ENCODE measurements at places on chromosomes 7 and 10.

- DNase-seq: no peak
These were observed 1.5 kb upstream of the LOXL4 start for GRCh38 chr10:98269435-98269912.

GRCh38 chr10:18500576-18500975, 150.8 kb downstream of the NSUN6 start:
- DNase-seq: no peak

DNA sequence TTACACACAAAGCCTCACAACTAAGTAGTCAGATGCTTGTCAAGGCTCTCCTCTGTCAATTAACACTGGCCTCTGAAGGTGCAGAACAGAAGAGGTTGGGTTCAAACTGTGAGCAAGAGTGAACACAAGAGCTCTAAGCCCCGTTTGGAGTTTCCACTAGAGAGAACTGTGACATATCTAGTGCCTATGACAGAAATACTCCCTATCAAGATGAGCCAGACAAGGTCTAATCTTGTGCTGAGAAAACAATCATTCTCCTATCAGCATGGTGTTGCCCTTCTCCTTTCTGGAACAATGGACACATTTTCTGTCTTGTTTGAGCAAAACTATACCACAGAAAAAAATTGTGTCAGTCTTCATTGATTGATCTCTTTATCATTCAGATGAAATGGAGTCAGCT, 62.4 kb upstream of the CCDC71L start:
- DNase-seq: no peak

GRCh38 chr10:23408330-23408976, 30.4 kb upstream of the OTUD1 start:
- no peak for DNase-seq

DNA sequence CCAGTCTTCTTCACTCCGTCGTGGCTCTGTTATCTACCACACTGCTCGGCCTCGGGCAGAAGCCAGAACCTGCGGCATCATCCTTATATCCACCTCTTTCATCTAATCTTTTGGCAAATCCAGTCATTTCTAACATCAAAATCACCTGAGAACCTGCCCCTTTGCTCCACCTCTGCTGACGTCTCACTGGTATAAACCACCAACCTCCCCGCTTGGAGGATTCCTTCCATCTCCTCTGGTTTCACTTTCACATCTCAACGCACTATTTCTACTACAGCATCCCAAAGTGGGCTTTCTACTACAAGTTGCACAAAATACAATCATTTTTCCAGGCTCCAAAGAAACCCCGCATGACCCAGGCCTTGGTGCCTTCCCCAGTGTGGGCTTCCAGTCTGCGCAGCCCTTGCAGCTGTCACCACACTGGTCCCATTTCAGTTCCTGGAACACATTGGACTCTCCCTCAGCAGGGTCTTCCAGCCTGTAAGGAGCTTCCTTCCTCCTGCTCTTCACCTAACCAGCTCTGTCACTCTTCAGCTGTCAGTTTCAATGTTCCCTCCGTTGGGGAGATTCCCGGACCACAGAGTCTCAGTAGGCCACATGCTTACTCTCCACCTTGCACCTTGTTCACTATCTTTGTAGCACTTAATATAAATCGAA, 85.0 kb downstream of the PRKCQ start:
- DNase-seq: no peak

- DNase-seq: no peak
These were observed 212.3 kb upstream of the PCDH15 start for GRCh38 chr10:55013318-55013717.

GRCh38 chr7:152677808-152678670, 2.1 kb upstream of the XRCC2 start:
- no peak for DNase-seq

GRCh38 chr10:50228672-50229071, 22.6 kb downstream of the ASAH2 start:
- no peak for DNase-seq

DNA sequence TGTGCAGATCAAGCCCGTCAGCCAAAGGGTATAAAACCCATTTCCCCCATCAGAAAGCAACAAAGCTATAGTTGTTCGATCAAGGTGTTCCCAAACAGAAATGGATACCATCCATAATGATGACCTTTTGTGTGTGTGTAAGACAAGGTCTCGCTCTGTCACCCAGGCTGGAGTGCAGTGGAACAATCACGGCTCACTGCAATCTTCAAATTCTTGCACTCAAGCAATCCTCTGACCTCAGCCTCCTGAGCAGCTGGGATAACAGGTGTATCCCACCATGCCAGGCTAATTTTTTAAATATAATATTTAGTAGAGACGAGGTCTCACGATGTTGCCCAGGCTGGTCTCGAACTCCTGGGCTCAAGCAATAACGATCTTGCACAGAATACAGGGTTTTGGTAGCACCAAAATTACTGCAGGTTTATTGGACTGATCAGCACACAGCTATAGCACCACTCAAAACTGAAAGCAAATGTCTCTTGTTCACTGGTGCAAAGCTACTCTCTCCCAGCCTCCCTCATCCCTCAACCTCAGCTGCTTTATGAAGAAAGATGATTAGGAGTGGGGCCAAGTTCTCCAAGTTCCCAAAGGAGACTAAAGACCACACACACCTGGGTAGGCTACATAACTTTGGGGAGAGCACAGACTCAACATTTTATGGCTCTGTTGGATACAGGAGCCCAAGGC, 80.5 kb downstream of the ABI1 start:
- DNase-seq: no peak

DNA sequence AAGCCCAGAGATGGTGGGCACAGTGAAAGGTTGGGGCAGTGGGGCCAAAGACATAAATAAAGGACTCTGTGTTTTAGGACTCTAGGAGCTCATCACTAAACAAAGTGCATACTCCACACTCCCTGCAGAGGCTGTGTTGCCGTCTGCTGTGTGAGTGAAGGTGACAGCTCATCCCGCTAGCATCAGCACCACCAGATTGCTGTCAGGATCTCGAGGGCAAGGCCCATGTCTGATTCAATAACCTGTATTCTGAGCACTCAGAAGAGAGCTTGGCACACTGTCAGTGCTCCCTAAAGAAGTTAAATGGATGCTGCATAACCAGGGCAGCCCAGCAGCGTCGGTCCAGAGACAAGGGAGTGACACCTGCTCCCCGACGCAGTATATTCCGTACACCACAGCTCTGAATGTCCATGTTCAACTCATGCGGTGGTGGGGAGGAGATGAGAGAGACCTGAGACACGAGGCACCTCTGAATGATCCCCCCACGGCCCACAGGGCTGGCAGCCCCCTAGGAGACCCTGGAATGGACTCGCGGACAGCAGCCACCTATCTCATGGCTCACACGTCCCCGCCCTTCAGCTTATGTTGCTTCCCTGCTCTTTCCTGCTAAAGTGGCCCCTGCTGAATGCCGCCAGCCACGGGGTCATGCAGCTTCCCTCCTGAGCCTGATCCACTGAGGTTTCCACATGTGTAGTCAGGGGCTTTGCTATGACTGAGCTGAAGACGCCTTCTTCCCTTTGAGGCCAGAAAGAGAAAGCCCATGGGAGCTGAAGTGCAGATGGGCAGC, 132.7 kb upstream of the KCNMA1 start:
- no peak for DNase-seq

DNA sequence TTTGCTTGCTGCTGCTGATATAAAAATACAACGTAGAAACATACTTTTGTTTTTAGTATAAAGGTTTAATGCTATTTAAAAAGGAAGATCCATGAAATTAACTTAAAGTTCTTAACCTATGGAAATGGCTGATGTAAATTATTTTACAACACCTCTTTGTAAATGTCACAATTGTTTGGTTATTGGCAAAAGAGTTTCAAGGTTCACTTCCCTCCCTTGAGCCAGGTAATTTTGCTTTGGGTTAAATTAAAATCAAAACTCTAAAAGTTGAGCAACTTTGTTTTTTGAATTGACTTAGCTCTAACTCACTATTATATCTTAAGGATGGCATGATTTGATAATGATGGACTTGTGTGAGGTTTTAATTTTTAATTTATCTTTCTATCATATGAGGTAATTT, 39.2 kb upstream of the CYP2C18 start:
- no peak for DNase-seq

DNA sequence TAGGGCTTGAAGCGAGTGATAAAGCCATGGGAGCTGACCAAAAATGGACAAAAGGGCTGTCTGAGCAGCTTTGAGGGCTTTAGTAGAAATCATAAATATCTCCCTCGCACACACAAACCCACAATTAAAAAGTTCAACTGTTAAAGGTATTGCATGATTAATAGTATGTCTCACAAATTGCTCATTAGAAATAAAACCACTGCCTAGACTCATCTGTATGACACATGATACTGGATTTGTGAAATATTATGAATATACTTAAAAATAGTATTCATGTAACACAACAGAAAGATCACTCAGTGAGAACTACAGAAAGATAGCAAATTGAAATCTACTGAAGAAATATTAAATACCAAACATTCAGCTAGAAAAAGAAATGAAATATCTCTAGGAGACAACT, 11.9 kb upstream of the PTPN12 start:
- no peak for DNase-seq

DNA sequence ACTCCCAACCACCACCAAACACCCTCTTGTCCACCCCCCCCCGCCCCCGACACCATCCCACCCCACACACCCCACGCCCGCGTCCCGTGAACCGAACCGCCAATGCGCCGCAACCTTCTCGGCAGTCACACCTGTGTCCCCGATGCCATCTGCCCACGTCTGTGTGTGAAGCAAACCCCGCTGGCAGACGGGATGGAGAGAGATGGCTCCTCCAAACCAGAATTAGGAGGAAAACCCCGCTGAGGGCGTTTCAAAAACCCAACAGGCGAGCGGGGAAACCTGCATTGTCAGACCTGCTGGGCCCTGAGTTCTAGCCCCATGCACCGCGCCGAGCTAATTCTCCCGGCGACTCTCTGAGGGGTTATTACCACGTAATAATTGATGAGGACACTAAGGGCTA, 28.6 kb upstream of the KCNK18 start:
- no peak for DNase-seq

DNA sequence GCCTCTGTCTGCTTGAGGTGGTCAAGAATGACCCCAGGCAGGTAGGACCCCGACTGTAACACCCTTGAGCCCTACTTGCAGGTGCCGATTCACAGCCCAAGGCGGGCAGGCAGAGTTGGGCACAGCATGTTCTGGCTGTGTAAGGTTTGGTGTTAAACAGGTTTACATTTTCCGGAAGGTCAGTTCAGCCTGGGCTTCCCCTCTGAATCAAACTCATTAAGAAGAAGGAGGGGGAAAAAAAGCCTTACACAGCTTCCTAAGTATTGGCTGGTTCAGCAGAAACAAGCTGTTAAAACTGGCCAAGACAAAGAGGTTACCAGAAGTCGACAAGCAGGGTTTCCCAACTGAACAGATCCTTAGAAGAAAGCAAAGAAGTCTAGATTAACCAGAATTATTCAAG, 132.7 kb downstream of the PRPF18 start:
- no peak for DNase-seq

GRCh38 chr7:28434510-28434909, 22.2 kb downstream of the CREB5 start:
- no peak for DNase-seq
